Right lung (tissue), 10 donors: ENCODE measurements at places on chromosomes 3 and 15.

- no peak for DNase-seq
Observed at GRCh38 chr3:68163062-68163461, 508.6 kb upstream of the SUCLG2 start.

GRCh38 chr3:54146506-54147239 lies 24.3 kb downstream of the CACNA2D3 start:
- no peak for DNase-seq

DNA sequence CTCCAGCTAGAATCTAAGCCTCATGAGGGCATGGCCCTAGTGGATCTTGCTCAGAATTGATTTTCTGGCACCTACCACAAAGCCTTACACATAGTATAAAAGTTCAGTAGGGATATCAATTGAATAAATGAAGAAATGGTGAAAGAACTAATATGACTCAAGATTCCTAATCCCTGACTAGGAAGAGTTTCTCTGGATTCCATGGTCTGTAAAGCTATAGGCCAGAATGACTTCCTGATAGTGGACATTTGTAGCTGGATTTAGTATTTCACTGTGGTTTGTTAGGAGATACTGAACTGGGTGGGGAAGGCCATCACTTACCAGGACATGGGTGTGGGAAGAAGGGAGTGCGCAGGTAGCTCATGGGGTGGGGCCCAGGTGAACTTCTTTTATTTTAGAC lies 168.9 kb downstream of the RAP2B start:
- no peak for DNase-seq

DNA sequence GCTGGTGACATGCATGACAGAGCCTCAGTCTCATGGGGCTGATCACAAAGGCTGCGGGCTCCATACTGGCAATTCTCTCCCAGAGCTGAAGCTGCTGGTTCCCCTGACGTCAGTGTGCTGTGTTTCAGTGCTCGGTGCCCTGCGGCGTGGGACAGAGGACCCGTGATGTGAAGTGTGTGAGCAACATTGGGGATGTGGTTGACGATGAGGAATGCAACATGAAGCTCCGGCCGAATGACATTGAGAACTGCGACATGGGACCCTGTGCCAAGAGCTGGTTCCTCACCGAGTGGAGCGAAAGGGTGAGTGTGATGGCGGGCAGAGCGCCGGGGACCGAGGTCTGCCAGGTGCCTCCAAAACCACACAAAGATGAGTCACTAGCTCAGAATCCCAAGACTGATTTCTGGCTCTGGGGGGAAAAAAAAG lies 62.0 kb upstream of the NR2E3 start:
- no peak for DNase-seq

GRCh38 chr3:38009807-38010591 lies 19.4 kb downstream of the VILL start:
- no peak for DNase-seq
